ENCODE measurements at places on chromosomes 7 and 10.

DNA sequence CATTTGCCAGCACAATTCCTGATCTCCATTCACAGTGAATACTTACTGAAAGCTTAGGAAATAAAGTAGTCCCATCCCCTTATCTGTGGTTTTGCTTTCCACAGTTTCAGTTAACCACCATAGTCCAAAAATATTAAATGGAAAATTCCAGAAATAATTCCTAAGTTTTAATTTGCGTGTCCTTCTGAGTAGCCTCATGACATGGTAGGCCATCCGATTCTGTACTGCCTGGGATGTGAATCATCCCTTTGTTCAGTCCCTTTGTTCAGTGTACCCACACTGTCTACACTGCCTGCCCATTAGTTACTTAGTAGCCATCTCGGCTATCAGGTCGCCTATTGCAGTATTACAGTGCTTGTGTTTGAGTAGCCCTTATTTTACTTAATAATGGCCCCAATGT, 14.2 kb downstream of the RAB11FIP2 start:
- DNase-seq, result no peak

- no peak for DNase-seq
These were observed 86.5 kb upstream of the LRRN3 start for GRCh38 chr7:111004310-111004901.

GRCh38 chr10:21514818-21515351, 10.6 kb downstream of the SKIDA1 start:
- no peak for DNase-seq

GRCh38 chr7:266851-267840, 22.8 kb upstream of the FOXL3 start:
- no peak for DNase-seq

GRCh38 chr7:155495440-155496248, 37.7 kb downstream of the EN2 start:
- no peak for DNase-seq

DNA sequence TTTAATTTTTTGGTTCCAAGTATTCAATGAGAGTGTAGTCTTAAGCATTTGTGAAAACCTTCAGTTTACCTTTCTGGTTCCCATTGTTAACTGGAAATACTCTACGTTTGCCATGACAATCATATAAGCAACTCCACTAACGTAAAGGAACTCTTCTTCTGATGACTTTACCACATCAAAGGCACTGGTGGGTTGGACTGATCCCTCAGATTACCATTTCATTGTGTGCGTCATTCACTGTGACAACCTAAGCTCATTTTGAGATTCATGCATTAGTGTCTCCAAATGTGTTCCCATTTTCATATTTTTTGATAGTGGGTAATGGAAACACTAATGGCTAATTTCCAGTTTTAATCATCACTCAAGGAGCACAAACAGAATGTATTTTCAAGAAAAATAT, 119.9 kb upstream of the COL1A2 start:
- no peak for DNase-seq

- no peak for DNase-seq
These were observed 21.0 kb downstream of the GRB10 start for GRCh38 chr7:50761713-50762112.

All from activated CD4-positive, alpha-beta T cell treated with anti-CD3 and anti-CD28 coated beads, Interleukin-2, amount 50 U/mL, for 24 hours (primary cell).